Hematopoietic multipotent progenitor cell treated with erythropoietin and hydrocortisone succinate and interleukin-3 and kit ligand, for 15 days (in vitro differentiated cells): ENCODE measurements at places on chromosomes 6 and 20.
A peak's percentile ranks its signal among the peaks of the same experiment; 100 is the strongest.

GRCh38 chr20:7231303-7231702 is 463.8 kb downstream of the BMP2 start:
- no peak for DNase-seq

DNA sequence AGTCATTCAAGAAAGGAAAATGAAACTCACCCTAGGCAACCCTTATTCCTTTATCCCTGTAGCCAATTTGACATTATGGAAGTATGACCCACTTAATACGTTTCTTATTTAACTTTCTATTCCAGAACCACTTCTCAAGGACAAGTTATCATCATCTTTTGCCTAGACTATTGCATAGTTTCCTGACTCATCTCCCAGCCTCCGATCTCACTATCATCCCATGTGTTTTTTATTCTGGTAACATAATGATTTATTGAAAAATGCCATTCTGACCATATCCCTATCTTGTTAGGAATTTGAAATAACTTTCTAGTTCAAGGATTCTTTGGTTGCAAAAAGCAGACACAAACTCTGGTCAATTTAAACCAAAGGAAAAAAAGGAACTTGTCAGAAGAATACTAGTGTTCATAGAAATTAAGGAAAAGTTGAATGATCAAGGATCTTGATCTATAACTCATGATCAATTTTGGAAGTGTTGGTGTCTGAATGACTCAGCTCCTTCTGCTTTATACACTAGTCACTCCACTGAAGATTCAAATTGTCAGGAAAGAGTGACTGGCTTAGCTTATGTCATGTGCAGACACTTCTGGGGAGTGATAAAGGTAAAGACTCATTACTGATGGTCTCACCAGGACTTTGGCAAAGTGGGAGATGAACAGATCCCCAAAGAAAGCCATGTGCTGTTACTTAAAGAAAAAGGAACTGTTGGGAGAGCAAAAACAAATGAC is 8.5 kb upstream of the TINAG start:
- DNase-seq, result no peak

- no peak for DNase-seq
Observed at GRCh38 chr6:110589865-110590513, 113.6 kb upstream of the SLC22A16 start.

DNA sequence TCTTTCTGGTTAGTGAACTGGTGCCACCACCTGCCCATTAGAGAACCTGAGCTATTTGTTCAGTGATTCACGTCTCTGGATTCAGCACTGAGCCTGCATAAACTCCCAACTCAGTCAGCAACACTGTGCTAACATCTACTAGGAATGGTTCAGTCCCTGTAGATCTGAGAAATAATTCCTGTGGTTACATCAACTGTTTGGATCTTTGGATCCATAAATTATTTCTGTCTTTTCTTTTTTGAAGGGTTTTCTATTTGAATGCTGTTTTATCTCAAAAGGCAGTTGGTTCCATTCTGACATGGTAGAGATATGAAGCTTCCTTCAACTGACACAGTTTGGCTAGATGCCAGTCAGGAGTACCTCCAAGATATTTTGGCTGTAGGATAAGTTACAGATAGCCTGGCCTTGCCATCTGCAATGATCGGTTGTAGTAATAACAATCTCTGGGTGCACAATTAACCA is 125.9 kb downstream of the TRMT11 start:
- DNase-seq, result peak; percentile 63

GRCh38 chr6:1003394-1004160 is 308.3 kb upstream of the FOXQ1 start:
- DNase-seq, result no peak

DNA sequence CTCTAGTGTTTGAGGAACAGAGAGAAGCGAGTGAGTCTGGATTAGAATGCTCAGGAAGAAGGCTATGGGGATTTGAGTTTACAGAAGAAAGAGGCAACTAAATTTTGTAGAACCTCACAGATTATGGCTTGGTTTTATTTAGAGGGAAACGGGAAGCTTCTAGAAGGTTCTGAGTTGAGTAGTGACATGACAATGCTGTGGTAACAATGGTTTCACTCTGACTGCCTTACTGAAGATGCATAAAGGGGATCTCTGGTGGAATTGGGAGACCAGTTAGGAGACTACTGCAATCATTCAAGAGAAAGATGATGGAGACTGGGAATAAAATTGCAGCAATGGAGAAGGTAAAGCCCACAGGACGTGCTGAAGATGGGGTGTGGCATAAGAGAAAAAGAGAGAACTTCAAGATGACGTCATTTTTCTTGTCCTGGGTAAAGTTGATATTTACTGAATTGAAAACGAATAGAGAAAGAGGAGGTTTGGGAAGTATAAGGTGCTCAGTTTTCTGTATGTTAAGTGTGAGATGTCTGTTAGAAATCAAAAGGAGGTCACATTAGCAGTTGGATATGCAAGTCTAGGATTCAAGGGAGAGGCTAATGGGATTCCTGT is 710.1 kb upstream of the NRSN1 start:
- DNase-seq, result no peak

DNA sequence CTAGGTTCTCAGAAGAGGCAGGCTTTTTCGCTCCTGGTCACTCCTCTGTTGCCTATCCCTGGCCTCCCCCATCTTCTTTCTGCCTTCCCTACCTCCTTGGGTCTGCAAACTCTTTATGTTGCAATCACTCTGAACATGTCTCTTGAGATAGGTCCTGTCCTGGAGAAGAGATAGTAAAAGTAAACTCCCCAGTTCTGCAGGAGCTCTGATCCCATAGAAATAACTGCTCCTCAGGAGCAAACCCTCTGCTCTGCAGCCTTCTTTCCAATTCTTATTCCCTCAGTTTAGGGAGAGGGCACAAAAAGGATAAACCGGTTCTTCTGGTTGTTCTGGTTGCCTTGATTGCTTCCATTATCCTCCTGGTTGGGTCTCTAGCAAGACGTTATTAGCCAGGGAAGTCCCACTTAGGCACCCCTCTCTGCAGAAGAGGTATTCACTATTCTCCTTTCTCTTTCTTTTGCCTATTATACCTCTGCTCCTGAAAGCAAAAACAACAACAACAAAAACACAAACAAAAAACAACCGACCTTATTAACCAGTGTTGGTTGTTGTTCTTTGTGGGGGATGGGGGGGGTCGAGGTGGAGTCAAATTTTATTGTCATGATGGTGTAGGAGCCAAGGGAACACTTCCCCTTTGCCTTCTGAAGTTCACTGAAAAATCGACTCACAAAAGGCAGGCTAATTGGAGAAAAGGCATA is 973 bp downstream of the TRIM38 start:
- DNase-seq, result peak; percentile 22

- DNase-seq, result no peak
Observed at GRCh38 chr20:33349493-33349892, 51.8 kb downstream of the CDK5RAP1 start.

- no peak for DNase-seq
Observed at GRCh38 chr6:108937170-108937569, 88.9 kb downstream of the ARMC2 start.

DNA sequence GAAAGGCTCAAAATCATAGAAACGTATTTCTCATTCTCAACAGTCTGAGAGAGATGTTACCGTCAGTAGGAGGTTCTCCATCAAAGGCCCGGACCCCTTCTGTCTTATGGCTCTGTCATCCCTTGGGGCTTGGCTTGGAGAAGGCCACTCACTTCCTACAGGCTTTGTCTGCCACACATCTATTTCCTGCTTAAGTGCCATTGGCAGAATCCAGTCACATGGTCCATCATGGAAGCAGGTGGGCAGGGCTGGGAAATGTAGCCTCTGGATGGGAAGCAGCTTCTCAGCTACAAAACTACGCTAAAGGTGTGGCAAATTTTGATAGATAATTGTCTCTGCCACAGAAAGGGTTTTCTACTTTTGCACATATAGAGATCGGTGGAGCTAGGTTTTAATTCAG is 12.6 kb upstream of the ZFP64 start:
- DNase-seq, result no peak

- DNase-seq, result no peak
Observed at GRCh38 chr6:160523223-160523622, 140.9 kb downstream of the LPA start.
